Aorta (tissue), 5 donors: ENCODE measurements at places on chromosomes 3 and 15.

DNA sequence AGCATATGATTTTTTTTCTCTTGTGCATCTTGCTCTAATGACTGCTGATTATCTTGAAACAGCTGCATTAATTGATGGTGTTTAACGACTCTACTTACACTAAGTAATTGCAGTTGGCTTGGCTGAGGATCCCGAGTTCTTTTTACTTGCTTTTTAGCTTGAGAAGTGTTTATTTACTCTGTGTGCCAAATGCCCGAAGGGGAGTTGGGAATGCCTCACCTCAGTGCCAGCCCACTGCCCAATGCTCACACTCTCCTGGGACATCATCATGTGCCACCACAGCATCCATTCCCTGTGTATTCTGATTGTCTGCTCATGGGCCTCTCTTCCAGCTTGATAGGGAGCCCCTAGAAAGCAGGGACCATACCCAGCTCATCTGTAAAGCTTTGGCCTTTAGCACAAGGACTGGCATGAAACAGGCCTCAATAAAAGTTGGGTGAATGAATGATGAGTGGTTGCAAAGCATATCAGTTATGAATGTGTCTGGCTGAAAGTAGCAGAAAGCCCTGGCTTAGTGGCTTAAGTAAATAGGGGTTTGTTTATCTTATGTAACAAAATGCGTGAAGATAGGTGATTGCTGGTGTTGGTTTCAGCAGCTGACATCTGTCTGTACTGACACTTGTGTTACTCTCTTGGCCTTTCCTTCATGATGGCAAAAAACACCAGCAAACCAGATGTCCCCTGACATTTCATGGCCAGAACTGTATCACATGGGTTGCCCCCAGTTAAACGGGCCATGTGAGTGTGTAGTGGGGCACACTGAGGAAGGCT lies 8.1 kb downstream of the PXYLP1 start:
- no peak for DNase-seq
- H3K27ac ChIP-seq, result no peak overlapping the region
- H3K4me3 ChIP-seq, result no peak overlapping the region
- no peaks in the 10 kb centered on the region for H3K27me3 ChIP-seq

GRCh38 chr3:106688464-106688863 lies 688.8 kb upstream of the CCDC54 start:
- H3K36me3 ChIP-seq, result no peaks in the 10 kb centered on the region
- no peaks in the 10 kb centered on the region for H3K4me1 ChIP-seq
- H3K27ac ChIP-seq, result no peak overlapping the region
- H3K4me3 ChIP-seq, result no peak overlapping the region

DNA sequence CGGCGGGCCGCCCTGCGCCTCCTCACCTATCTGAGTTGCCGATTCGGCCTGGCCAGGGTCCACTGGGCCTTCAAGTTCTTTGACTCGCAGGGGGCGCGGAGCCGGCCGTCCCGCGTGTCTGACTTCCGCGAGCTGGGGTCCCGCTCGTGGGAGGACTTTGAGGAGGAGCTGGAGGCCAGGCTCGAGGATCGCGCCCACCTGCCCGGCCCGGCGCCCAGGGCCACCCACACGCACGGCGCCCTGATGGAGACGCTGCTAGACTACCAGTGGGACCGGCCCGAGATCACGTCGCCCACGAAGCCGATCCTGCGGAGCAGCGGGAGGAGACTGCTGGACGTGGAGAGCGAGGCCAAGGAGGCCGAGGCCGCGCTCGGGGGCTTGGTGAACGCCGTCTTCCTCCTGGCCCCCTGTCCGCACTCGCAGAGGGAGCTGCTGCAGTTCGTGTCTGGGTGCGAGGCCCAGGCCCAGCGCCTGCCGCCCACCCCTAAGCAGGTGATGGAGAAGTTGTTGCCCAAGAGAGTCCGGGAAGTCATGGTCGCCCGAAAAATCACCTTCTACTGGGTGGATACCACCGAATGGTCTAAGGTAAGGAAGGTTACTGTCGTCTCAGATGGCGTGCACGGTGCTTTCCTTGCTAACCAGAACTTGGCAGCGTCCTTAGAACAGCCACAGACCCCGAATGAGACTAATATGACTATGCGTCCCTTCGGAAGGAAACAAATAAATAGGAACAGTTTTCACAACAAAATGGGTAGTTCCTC lies 567 bp downstream of the TICRR start:
- no peaks in the 10 kb centered on the region for H3K4me1 ChIP-seq
- H3K4me3 ChIP-seq, result peak overlapping the region; percentile 75
- H3K27me3 ChIP-seq, result no peaks in the 10 kb centered on the region

GRCh38 chr3:6827453-6827852 lies 33.5 kb upstream of the GRM7 start:
- DNase-seq, result no peak
- no peaks in the 10 kb centered on the region for H3K36me3 ChIP-seq
- no peaks in the 10 kb centered on the region for H3K4me1 ChIP-seq
- H3K27ac ChIP-seq, result no peak overlapping the region
- H3K27me3 ChIP-seq, result no peaks in the 10 kb centered on the region
- H3K4me3 ChIP-seq, result no peak overlapping the region

- no peaks in the 10 kb centered on the region for H3K27me3 ChIP-seq
- DNase-seq, result no peak
- H3K4me3 ChIP-seq, result no peak overlapping the region
- H3K4me1 ChIP-seq, result peaks cover 3% of the 10 kb centered on the region
Observed at GRCh38 chr15:41795996-41796856, 21.9 kb downstream of the MAPKBP1 start.
